ENCODE measurements at places on chromosomes 13 and 19.

GRCh38 chr19:8238251-8238650 is 29.1 kb downstream of the CERS4 start:
- no peak for DNase-seq

- no peak for DNase-seq
Observed at GRCh38 chr13:108276060-108276459, 6.5 kb downstream of the TNFSF13B start.

GRCh38 chr13:52105841-52106240 is 23.0 kb downstream of the NEK5 start:
- DNase-seq = no peak

GRCh38 chr13:32164622-32165268 is 133.2 kb downstream of the FRY start:
- DNase-seq = peak; percentile 26

- DNase-seq = no peak
Observed at GRCh38 chr13:63983366-63983765, 2567.7 kb upstream of the PCDH20 start.

- no peak for DNase-seq
Observed at GRCh38 chr13:113489171-113489548, 1.4 kb downstream of the DCUN1D2 start.

DNA sequence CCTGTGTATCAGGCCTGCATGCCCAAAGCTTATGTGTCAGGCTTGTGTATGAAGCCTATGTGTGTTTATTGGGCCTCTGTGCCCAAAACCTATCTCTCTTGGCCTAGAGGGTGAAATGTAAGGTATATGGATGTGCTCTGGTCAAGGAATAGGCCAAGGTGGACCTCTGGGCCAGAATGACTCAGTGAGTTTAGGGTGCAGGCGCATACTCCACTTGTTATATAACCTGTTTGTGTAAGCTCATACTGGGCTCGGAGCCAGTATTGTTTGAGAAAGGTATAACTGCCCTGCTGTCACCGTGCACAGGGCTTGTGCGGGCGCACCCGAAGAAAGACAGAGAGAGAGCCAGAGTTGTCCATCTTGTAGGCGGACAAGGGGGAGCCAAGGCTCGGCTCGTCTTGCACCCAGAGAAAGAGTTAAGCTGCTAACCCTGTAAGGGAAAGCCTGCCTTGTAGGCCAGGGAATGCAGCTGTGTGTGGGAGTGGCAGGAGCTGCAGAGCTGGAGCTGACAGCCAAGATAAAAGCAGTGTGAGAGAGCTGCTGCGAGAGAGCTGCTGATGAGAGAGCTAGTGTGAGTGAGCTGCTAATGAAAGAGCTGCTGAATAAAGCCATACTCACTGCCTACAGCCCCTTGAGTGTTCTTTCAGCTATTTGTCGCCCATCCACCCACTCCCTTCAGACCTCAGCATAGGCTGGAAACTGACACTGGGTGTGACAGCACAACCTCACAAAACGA is 43.4 kb upstream of the N4BP2L1 start:
- DNase-seq = no peak

DNA sequence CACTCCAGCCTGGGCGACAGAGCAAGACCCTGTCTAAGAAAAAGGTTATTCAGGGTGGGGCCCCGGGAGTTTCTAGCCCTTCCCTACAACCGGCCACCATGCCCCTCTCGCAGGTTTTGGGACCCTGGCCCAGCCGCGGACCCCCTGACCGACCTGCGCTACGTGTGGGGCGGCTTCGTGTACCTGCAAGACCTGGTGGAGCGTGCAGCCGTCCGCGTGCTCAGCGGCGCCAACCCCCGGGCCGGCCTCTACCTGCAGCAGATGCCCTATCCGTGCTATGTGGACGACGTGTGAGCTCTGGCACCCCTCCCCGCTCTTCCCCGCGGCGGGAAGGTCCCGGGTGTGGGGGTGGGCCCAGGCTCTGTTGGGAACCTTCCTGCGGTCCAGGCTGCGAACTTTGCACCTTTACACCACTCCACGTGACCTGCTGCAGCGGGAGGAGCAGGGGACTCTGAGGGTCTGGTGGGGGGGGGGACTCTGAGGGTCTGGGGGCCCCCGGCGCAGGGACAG is 6.3 kb downstream of the ABCA7 start:
- DNase-seq = no peak

- DNase-seq = no peak
Observed at GRCh38 chr13:50842251-50842989, 1.1 kb downstream of the DLEU7 start.

DNA sequence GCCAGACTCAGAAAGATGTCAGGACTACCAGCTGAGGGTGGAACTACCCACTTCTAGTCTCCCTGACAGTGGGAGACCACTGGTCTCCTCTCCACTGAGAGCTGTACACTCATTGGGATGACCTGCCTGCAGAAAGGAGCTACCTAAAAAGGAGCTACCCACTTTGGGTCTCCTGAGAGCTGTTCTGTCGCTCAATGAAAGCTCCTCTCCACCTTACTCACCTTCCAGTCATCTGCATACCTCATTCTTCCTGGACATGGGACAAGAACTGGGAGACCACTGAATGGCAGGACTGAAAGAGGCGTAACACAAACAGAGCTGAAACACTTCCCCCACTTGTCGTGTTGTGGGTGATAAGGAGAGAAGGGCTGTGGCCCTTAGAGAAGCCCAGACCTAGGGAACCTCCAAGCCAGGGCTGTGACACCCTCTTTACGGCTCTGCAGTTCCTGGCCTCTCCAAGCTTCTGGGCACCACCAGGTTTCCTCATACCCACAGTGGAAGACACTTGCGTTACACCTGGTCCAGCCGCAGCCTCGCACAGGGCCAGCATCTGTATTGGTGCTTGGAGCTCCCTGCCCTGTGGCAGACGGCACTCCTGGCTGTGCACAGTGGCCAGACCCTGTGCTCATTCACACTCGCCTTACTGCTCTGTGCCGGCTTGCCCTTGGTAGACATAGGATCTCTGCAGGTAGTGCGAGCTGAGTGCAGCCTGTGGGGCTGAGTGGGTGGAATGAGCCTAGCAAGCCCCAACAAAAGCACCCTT is 54.9 kb upstream of the SLITRK6 start:
- DNase-seq = no peak

DNA sequence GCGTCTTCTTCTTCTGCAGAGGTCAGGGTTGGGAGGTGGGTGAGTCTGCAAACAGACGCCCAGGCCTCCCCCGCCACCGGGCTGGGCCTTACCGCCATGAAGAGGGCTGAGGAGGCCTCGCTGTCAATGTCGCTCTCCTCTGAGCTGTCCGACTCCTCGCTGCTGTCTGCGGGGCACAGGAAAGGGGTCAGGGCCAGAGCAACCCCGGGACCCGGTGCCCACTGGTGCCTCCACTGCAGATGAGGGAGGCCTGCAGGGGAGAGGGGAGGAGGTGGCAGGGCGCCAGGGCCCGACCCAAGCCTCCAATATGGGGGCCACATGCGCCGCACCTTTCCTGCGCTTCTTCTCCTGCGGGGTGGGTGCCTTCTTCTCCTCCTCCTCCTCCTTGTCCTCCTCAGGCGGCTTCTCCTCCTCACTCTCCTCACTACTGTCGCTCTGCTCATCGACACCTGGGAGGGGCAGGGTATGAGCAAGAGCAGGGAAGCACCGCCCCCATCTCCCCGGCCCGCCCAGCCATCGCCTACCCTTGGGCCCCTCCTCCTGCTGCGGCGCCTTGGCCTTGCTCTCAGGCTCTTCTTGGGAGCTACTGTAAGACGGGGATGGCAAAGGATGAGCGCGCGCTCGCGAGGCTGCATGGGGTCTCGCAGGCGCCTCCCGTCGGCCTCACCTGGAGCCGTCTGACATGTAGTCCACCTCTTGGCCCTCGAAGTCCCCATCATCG is 5.5 kb upstream of the PSPN start:
- no peak for DNase-seq

GRCh38 chr19:19911150-19911549 is 10.4 kb downstream of the ZNF93 start:
- no peak for DNase-seq

- DNase-seq = no peak
Observed at GRCh38 chr13:101390461-101390860, 25.8 kb downstream of the NALCN start.

- no peak for DNase-seq
Observed at GRCh38 chr19:43489310-43489709, 15.2 kb downstream of the PHLDB3 start.

- no peak for DNase-seq
Observed at GRCh38 chr13:26247011-26247410, 6.9 kb upstream of the CDK8 start.

DNA sequence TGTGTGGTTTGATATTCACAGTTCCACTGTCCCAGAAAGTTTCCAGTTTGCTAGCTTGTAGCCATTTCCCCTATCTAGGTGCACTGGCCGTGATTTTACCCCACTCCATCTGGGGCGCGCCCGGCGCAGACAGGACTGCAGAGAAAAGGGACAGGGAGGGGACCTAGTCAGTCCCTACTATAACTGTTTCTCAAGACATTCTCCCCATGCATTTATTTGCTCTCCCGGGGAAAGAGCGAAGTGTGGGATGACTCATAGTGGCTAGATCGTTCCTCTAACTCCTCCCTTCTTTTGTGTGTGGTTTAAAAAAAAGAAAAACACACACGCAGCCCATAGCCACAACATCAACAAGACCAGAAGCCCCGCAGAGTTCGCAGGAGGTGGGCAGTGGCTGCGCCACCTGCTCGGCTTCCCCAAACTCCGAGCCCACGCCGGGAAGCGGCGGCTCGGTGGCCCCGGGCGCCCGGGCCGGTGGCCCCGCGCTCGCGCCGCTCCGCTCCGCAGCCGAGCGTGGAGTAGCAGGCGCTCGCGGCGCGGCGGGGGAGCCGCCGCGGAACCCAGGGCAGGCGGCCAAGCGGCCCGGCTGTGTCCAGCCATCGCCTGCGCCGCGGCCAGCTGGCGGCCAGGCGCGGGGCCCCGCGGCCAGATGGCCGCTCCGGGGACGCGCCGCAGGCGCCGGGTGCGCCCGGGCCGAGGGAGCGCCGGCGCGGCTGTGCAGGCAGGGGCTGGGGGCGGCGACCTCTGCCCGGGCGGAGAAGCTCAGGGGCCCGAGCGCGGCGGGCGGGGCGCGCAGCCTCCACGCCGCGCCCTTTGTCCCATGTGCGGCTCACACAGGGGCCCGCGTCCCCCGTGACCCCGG is 653 bp downstream of the TMTC4 start:
- peak; percentile 97 for DNase-seq

- no peak for DNase-seq
Observed at GRCh38 chr19:35247526-35248309, 1.1 kb upstream of the LSR start.

- DNase-seq = peak; percentile 10
Observed at GRCh38 chr13:66635526-66635925, 594.6 kb downstream of the PCDH9 start.

- no peak for DNase-seq
Observed at GRCh38 chr19:35116072-35116801, 614 bp downstream of the FXYD3 start.

DNA sequence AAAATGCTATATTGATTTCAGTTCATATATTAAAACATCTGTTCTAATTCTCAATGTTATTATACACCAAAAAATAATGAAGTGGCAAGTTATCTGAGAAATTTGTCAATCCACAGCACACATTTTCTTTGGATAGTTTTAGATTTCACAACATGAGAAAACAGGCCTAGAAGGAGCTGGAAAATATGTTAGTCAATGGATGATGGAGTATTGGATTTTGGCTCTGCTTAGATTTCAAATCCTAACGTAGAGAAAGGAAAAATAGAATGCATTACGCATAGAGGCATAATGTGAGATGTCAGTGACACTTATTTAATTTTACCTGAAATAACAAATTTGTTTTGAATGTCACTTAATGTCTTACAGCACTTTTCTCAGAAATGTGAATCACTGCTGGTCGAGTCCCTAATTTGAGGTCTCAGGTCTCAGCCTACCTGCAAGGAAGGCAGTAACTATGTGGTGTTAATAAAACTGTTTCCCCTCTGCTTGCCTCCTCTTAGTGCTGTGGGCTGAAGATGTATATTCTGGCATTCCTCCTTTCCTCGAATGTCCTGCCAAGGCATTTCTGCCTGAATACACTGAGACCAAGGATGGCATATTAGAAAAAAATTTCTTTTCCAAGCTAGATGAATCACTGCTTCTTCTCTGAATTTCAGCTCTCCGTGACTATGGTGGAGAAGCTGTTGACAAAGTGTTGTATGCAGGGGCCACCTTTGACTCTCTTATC is 232.4 kb downstream of the POSTN start:
- no peak for DNase-seq

DNA sequence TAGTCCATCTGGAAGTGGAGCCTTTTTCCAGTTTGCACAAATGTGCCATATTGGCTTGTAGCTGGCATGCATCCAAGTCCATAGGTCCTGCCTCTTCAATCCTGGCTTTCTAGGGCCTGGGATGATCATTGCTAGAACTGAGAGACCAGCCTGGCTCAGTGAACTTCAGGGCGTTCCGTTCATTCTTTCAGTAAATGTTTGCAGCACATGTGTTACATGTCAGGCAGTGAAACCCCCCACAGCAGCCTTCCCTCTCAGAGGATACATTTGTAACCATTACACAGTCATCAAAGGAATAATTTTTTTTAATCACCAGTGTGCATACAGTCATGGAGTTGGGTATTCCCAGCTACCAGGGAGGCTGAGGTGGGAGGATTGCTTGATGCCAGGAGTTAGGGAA is 9.7 kb downstream of the FUT2 start:
- DNase-seq = no peak

DNA sequence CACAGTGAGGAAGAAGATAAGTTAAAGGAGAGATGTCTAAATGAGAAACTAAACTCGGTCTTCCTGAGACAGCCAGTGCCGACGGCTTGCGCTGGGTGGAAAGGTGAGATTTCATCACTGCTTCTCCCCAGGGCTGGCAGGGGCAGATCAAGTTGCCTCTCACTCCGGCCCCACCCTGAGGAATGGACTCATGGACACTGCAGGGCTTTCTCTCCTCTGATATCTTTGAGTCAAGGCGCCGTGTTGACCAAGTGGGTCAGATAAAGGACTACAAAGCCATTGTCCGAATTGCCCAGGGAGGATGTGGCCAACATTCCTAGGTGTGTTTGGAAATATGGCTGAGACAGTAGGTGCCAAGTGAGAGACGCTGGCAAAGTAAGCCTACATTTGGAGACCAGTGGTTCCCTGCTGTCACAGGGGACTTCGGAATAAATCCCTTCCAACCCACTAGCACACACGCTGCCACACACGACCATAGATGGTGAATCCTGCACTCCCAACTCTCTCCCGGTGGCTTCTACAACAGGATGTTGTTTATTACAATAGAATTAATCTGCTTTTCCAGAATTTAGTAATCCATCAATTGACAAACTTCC is 156.5 kb upstream of the TSC22D1 start:
- no peak for DNase-seq

DNA sequence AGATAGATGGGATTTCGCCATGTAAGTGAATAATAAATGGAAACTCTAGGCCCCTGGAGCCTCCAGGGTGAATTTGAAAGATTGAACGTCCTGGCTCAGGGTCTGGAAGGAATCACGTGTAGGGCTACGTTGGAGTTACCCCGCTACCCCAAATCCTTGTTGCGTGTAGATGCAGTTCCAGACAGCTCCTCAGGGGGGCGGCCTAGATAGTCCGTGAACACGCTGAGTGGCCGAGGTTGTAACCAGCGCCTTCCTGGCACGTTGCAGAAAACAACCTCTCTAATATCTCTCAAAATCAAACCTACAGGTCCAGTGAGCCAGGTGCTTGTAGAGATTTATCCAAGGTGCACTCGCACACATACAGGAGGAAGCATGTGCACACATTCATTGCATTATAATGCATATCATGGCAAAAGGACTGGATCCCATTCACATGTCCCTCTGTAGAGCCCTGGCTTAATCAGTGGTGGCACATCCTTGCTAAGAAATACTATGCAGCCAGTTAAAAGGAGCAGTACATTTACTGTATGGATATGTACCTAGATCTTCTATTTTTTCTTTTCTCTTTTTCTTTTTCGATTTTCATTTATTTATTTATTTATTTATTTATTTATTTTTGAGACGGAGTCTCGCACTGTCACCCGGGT is 2.5 kb upstream of the KEAP1 start:
- DNase-seq = peak; percentile 67

- no peak for DNase-seq
Observed at GRCh38 chr13:50422181-50423148, 407.2 kb downstream of the KCNRG start.
